ENCODE measurements at places on chromosomes 11 and 22.

GRCh38 chr11:92276773-92277172 is 52.2 kb downstream of the FAT3 start:
- DNase-seq: no peak

DNA sequence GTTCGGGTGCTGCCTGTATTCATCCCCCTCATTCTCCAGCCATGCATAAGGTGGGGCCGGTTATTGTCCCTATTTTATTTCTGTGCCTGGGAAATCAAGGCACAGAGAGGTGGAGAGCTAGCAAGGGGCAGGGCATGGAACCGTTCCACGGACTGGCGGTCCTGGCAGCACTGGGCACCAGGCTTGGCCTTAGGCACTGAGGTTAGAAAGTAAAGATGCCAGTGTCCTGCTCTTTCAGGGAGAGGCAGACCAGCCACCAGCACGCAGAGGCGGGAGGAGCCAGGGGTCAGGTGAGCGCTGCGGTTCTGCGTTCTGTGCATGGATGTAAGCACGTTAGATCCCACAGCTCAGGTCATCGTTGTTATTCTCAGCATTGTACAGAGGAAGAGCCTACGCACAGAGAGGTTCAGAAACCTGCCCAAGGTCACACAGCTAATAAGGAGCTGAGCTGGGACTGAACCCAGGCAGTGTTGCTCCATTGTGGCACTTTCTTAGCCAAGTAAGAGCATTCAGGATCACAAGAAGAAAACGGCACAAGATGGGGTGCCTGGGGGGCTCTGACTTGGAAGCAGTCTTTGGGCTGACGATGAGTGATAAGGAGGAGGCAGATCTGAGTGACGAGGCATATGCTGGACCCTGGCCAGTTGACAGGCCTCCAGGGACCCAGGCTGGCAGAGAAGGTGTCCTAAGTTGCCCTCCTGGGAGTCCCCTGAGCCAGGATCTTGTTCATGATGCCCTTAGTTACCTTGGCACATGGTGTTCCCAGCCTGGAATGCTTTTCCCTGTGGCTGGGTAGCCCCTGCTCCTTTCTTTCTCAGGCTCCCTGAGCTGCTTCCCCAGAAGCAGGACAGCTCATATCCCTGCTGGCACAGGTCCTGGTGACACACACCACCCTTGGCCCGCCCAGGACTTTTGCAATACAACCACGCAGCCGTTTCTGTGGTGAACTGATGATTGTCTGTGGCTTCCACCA is 41.1 kb downstream of the OSBPL5 start:
- no peak for DNase-seq

DNA sequence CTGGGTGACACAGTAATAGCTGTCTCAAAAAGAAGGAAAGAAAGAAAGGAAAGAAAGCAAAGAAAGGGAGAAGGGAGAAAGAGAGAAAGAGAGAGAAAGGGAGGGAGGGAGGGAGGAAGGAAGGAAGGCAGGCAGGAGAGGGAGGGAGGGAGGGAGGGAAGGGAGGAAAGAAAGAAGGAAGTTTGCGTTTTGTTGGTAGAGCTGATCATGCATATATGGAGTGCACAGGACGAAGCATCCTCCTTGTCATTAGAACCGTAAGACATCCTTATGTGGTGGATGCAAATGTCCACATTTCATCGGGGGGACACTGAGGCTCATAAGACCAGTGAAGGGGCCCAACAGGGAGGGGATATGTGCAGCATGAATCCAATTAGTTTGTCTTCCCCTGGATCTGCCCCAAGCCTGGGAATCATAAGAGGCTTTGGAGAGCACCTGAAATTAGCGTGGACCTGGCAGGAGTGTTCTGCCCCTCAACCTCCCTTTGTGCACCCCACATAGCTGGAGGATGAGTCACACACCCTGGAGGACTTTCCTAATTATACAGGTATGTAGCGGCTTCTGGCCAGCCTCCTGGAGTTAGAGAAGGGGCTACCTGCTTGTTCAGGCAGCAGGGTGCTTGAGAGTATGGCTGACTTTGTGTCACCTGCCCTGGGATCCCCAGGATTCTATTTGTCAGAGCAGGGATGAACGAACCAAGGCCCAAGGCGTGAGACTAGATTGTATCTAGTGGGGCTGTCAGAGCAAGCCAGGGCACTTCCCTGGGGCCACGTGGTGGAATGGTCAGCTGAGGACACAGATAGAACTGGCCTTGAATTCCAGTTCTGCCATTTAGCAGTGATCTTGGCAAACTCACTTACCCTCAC is 119.7 kb upstream of the CD82 start:
- no peak for DNase-seq

DNA sequence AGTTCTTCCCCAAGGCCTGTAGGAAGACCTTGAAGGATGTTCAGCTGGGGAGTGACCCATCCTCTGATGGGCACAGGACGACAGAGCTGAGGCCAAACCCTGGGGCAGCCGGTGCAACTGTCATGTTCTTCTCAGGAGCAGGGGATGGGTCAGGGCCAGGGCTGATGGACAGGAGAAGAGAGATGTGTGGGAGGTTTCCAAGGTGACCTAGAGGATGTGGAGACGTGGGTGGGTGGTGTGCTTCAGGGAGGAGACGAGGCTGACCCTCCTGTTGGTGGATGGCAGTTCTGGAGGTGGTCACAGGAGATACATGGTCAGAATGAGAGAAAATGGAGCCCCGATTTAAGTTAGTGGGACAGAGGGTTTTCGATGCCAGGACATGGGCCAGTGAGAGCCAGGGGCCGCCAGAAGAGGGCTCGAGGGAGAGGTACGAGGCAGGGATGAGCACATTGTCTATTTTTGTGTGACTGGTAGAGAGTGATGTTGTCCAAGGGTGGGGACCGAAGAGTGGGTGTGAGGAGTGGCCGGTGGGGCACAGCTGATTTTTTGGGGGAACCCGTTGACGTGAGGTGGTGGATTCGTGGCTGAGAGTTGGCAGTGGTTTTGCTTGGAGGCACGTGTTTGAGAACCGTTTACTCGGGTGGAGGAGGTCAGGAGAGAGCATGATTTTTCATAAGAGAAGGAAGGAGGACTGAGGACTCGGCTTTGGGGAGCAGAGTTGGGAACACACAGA is 14.6 kb downstream of the TBC1D22A start:
- DNase-seq: no peak

DNA sequence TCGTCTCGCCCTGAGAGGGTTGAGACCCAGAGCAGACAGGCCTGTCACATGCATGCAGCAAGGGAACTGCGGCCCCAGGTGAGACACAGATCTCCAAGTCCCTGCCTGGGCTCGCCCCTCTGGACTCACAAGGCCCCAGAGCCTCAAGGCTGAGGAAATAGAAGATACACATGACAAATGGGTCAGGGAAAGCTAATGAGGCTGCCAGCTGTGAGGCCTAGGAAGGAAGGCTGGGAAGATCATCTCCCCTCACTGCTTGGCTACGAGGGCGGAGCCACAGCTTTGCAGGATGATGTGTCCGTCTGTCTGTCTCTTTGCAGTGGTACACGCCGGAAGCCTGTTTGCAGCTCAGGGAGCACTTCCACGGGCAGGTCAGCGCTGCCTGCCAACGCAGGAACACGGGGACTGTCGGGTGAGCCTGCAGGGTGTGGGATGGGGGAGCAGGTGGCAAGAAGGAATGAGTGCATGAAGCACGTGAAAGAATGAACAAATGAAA is 4.5 kb downstream of the RAB36 start:
- no peak for DNase-seq

DNA sequence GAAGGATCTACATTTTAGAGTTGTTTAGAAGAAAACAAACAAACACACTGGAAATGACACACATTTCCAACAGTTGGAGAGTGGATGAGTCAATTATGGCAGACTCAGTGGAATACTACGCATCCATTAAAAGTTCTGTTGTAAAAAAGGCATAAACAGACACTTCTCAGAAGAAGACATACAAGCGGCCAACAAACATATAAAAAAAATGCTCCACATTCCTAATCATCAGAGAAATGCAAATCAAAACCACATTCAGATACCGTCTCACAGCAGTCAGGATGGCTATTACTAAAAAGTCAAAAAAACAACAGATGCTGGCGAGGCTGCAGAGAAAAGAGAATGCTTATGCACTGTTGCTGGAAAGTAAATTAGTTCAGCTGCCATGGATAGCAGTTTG is 298.2 kb downstream of the DDX10 start:
- no peak for DNase-seq

GRCh38 chr22:44572414-44573207 is 74.6 kb upstream of the RTL6 start:
- DNase-seq: no peak

GRCh38 chr11:17036666-17037658 is 22.7 kb upstream of the PLEKHA7 start:
- no peak for DNase-seq

GRCh38 chr11:33067294-33067693 is 27.9 kb downstream of the TCP11L1 start:
- DNase-seq: no peak

DNA sequence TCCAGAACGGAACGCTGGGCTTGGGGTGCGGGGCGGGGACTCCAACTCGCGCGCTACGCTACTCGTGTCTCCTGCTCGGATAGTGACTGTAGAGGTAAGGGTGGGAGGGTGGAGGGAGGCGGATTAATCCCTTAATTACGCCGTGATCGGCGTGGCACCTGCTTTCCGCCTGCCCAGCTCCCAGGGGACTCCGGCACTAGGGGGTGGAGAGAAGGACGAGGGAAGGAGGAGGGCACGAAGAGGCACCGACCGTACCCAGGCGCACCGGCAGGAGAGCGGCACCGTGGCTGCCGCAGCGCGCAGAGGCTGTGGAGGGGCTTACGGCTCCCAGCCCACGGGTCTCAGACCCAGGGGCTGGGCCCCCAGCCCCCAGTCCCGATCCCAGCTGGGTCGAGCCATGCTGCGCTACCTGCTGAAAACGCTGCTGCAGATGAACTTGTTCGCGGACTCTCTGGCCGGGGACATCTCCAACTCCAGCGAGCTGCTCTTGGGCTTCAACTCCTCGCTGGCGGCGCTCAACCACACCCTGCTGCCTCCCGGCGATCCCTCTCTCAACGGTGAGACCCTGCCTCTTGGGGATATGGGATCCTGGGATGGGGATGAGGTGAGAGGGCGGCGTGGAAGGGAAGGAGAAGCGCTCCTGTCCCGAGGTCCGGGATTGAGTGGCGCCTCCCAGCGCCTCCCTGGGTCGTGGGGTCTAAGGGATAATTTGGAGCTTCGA is at the start of gene ROBO3:
Gene ROBO3, plus strand, starts transcription at position 252 of the 721 bp plus-strand sequence. Its CDS starts 146 bp downstream, at position 398.
- DNase-seq: no peak
